ENCODE measurements at places on chromosomes 6 and 20.

DNA sequence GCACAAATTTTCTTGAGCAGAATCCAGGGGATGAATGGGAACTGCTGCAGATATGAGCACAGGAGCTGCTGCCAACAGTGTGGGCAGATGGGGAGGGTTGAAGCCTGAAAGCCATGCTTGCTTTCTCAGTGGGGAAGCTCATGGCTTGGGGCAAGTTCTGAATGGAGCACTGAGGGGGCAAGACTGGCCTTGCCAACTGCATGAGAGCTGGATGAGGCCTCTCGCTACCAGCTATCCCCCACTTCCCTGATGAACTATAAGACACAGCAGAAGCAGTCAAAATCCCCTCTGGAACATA lies 28.3 kb downstream of the TREM1 start:
- DNase-seq: no peak

GRCh38 chr20:36481380-36482043 lies 59.8 kb upstream of the MYL9 start:
- no peak for DNase-seq

DNA sequence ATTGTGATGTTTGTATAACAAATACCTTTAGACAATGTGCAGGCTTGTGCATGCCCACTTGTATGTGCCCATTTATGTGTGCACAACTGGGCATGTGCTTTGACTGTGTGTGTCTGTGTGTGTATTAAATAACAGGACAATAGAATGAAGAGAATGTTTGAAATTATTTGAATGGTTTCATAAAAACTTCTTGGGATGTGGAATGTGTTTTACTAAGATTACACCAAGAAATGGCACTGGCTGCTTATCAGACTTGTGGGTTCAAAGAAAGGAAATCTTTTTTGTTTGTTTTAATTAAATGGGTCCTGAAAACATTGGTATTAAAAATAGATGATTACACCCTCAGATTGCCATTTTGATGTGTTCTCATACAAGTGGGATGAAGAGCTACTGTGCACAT lies 191.6 kb upstream of the CCN2 start:
- DNase-seq: no peak

GRCh38 chr6:84193114-84193708 lies 34.2 kb downstream of the CEP162 start:
- DNase-seq: peak; percentile 34

DNA sequence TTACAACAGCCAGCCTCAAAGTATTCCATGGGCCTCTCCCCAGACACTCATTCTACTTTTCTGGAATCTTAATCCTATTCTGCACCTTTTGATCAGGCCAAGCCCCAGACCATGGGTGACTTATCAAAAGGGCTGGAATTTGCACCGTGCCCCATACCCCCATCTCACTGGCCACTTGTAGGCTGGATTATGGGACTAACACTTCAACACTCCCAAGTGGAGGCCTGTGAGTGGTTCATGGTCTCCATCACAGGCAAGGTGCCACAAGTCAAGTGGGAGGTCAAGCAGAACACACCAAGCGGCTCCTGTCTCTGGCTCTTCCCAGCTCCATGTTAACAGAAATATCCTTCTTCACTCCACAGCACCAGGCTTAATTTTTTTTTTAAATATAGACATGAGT lies 212.3 kb upstream of the HEY2 start:
- DNase-seq: no peak

GRCh38 chr6:113068570-113068969 lies 721.4 kb downstream of the RFPL4B start:
- no peak for DNase-seq

GRCh38 chr20:61570646-61571195 lies 318.7 kb downstream of the CDH4 start:
- no peak for DNase-seq

DNA sequence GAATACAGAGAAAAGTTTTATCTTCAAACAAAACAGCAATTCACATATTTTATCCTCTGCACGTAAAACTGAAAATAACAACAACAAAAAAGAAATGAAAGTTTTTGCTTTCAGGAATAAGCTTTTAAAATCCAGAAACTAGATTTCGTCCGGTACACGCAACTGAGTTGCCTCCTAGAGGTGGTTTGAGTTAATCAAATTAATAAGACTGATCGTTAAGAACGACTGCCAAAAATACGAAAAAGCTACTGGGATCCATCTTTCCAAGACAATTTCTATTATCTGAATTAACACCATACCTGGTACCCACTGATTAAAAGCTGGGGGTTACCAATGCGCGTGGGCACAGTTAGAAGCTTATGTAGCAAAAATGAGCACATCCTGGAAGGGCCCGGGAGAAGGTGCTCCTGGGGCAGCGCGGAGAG lies 669 bp downstream of the PDCD2 start:
- DNase-seq: no peak

GRCh38 chr20:10637031-10637559 lies 36.7 kb downstream of the JAG1 start:
- no peak for DNase-seq

GRCh38 chr6:29596381-29596900 lies 11.5 kb downstream of the OR2H2 start:
- no peak for DNase-seq

- no peak for DNase-seq
These were observed 859.0 kb downstream of the QKI start for GRCh38 chr6:164273491-164273890.

Measured in GM04504 (cell line).